ENCODE measurements at places on chromosomes 7 and 10.

GRCh38 chr10:35353395-35353794, 17.1 kb downstream of the CCNY start:
- DNase-seq, result no peak

DNA sequence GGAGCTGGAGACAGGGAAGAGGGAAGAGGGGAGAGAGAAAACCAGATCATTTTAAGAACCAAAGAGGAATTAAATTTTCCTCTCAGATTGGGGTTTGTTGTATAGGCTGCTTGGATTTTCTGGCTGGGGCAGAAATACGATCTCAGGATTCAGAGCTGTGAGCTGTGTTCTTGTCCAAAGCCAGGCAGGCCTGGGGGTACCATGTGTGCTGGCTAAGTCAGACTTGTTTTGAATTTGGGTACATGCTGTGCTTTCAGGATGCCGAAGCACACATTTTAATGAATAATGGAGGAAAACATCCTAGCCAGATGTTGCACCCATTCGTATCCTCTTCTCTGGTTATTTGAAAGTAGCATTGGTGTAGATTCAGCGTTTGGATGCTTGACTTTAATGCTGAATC, 170.3 kb upstream of the PODXL start:
- DNase-seq, result no peak

- DNase-seq, result no peak
These were observed 136.2 kb downstream of the DIP2C start for GRCh38 chr10:553233-553632.

DNA sequence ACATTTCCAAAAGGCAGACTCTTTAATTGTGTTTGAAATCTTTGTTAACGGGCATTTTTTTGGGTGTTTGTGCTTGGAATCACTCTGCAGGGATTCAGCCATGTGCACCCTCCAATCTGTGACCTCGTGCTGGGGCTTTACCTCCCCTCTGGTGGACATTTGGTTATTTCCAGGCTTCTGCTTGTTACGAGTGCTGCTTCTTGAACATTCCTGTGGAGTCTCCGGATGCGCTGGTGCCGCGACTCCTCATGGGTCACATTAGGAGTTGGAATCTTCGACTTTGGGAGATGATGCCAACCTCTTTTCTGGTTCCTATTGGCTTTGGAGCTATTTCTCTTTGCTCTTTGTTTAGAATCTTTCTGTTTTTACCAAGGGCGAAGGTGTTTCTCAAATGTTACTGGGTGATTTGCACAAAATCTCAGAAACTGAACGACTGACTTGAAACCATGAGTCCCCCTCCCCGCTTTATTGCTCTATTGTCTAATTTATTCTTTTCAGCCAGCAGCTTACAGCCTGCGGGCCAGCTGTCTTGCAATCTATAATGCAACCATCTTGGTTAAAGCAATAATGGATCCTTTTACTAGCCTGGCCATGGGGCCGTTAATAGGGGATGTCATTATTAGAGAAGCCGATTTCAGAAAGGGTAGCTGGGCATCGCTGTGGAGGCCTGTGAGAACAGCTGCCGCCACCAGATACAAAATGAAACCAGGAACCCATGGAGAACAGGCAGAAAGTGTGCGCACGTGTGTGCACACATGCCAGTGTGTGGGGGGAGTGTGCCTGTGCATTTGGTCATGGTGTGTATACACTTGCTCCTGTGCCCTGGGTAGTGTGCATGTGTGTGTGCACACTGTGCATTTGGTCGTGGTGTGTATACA, 9.9 kb upstream of the DPYSL4 start:
- no peak for DNase-seq

GRCh38 chr10:22598478-22598877, 115.9 kb downstream of the PIP4K2A start:
- DNase-seq, result no peak

GRCh38 chr10:104873161-104873560, 232.1 kb downstream of the SORCS3 start:
- DNase-seq, result no peak

DNA sequence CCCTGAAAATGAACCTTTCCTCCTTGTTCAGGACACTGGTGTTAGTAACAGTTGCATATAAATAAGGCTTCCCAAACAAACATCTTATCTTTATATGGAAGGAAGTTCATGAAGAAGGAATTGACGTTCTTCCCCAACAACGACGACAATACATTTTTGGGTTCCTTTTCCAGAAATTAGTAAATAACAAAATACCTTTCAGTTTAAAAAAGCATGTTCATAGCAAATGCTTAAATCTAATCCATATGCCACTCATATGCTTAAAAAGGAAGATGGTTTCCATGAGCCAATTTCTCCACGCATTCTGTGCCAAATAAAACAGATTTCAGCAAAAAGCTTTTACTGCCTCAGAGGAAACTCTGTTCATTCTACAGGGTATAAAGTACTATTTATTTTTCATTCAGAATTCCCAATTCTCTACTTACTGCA, 182.6 kb downstream of the COBL start:
- DNase-seq, result no peak

DNA sequence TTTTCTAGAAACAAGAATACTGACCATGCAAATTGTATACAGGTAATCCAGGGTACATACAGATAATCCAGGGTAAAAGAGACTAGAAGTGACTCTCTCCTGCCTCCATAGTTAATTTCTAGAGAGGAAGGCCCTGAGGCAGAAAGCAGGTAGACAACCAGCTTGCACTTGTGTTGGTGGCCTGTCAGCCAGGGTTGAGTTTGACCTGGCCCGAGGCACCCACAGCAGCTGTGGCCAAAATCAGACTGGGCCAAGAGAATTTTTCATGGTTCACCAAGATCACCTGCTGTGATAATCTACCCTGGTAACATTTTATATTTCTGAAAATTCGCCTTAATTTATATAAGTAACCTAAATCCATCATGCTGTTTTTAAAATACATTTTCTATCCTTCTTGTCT, 386.5 kb upstream of the ETV1 start:
- no peak for DNase-seq

DNA sequence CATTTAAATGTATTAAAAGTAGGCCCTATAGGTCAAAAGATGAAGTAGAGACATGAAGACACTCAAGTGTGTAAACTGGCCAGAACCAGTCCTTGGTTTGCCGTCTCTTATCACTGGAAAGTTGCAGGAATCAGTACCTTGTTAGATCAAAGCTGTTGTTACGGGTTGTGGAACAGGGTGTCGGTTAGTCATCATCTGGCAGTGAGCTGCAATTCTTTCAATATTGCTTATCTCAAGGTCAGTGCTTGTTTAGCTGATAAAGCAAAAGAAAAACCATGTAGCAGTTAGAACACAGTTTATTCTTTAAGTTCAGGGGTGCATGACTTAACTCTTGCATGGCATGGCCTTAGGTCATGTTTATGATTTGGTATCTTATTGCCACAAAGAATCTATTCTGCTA, 10.0 kb upstream of the SLC13A1 start:
- no peak for DNase-seq

GRCh38 chr10:76113952-76114351, 682.5 kb downstream of the LRMDA start:
- DNase-seq, result no peak

DNA sequence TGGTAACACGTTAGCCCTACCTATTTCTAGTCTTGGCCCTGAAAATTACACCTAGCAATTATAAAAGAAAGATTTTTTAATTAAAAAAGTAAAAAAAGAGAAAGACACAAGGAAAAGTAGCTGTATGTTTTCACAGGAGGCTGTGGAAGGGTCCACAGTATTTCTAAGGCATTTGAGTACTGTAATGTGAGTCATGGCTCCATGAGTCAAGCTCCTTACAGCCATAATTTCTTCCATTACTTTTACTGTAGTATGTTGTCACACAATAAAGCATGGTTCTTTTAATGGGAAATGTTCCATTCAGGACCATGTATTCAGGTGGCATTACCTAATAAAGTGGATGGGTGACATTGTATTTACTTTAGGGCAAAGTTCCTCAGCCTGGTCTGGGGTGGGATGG, 113.4 kb downstream of the GPR37 start:
- DNase-seq, result no peak

DNA sequence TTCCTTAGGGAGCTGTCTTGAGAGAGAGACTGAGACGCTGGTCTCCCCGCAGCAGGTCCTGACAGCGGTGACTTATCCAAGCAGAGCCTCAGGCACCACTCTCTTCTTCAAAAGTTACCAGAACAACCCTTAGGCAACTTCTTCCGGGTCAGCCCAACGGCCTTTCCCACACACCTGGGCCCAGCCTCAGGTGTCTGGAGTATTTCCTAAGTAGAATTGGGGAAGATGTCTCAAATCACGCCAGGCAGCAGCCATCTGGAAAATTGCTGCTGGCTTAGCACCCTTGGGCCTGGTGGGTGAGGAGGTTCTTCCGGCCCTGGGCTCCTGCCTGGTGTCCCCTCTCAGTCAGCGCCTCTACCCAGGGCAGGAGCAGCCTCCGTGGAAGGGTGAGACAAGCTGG, 80.4 kb upstream of the ANLN start:
- DNase-seq, result no peak

DNA sequence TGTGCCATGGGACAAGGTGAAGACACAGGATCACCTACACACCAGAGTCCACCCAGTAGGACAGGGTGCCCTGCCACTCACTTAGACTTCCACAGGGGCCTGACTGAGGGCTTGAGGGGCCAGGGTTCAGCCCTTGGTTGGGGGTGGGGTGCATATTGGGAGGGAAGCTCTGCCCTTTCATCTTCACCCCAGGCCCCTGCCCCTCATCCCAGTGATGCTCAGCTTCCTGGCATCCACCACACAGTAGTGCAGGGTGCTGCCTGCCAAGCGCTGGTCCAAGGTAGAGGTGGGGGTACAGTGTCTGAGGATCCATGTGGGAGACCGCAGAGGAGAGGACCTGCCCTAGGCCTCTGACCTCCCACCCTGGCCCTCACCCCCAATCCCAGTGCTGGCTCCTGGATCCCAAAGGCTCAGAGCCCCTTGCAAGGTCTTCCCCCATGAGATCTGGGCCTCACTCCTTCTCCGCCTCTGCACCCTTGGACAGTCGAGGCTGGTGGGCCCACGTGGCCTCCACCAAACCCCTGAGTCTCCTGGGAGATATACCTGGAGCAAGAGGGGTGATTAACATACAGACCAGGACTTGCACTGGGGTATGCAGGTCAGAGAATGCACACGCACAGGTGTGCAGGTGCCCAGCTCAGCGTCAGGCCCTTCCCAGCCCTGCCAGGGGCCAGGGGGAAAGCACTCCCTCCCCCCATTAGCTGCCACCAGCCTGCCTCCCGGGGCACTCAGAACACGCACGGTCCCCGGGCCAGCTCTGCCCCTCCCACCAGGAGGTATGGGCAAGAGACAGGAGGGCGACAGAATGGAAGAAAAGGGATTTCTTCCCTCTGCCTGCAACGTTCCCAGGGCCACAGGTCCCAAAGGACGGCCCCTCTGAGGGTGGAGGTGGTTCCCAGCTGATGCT, 8.6 kb upstream of the IRF5 start:
- DNase-seq, result no peak

DNA sequence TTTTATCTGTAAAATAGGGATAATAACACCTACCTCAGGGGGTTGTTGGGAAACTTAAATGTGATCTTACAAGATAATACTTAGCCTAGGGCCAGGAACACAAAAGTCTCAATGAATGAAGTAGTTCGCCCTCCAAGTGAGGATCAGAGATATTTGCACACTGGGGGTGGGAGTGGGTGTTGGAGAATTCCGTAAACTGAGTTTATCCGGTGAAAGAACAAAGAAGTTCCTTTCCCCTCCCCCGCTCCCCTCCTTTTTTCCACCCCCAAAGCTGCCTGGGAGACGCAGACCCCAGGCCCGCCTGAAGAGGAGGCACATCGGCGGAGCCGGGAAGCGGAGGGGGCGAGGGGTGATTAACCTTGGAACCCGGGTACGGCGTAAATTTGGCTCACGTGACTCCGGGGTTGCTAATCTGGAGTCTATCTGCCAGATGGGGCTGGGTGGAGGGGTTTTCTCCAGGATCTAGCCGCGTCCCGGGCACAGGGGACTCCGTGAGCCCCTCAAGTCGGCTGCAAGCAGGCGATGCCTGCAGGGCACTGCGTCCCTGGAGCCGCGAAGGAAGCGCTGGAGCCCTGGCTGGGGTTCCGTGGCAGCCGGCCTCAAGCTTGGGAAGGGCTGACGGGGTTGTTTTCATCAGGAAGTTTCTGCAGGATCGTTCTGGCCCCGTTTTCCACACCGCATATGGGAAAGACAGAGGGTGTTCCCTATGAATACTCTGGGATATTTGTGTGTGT, 1.4 kb upstream of the PODXL start:
- no peak for DNase-seq

GRCh38 chr7:98200364-98200763, 10.9 kb upstream of the BHLHA15 start:
- DNase-seq, result no peak

DNA sequence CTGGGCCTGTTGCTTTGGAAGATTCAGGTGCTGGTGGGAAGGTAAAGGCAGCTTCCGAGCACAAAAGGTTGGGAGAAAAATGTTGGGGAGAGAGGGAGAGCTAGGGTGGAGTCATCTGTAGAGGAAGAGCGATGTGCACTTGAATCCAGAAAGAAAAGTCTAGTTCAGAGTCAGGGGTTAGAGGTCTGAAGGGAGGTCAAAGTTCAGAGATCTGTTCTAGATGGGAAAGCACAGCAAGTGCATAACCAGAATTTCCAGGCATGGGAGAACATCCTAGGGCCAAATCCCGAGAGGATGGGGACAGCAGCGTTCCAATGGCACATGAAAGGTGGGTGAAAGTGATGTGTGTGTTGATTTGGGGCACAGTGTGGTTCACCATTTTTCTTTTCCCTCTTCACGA, 51.5 kb upstream of the MKLN1 start:
- no peak for DNase-seq
